ENCODE measurements at places on chromosomes 3 and 15.

DNA sequence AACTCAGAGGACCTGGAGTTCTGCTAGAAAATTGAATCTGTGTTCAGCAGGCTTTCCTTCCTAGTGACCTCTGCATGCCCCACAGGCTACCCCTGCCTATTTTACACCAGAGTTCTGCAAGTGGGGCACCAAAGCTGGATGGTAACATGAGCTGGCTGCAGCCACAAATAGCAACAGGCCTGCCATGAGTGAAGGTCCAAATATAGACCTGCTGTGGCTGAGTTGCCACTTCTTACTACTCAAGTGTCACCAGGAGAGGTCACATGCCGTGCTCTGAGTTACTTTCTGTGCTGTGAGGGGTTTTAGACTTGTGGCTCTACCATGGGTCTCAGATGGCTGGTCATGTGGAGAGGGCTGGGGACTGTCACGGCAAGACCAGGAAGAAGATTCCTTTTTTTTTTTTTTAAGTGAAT is at the start of gene FSD2:
TSS of gene FSD2 (minus strand) at position 76 of the 413 bp plus-strand sequence. CDS start 18,679 bp downstream, outside the sequence.
- no peak for DNase-seq

DNA sequence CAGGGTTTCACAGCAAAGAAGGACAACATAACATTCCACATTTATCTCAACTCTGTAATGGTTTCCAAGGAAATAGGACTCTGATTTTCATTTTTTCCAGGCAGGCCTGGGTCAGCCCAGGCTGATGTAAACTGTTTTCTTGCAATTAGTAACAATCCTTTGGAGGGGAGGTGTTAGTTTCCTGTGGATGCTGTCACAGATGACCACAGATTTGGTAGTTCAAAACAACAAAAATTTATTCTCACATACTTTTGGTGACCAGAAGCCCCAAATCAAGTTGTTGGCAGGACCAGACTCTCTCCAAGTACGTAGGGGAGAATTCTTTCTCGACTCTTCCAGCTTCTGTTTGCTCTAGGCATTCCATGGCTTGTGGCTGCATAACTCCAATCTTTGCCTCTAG is 88.0 kb downstream of the EDEM1 start:
- no peak for DNase-seq

DNA sequence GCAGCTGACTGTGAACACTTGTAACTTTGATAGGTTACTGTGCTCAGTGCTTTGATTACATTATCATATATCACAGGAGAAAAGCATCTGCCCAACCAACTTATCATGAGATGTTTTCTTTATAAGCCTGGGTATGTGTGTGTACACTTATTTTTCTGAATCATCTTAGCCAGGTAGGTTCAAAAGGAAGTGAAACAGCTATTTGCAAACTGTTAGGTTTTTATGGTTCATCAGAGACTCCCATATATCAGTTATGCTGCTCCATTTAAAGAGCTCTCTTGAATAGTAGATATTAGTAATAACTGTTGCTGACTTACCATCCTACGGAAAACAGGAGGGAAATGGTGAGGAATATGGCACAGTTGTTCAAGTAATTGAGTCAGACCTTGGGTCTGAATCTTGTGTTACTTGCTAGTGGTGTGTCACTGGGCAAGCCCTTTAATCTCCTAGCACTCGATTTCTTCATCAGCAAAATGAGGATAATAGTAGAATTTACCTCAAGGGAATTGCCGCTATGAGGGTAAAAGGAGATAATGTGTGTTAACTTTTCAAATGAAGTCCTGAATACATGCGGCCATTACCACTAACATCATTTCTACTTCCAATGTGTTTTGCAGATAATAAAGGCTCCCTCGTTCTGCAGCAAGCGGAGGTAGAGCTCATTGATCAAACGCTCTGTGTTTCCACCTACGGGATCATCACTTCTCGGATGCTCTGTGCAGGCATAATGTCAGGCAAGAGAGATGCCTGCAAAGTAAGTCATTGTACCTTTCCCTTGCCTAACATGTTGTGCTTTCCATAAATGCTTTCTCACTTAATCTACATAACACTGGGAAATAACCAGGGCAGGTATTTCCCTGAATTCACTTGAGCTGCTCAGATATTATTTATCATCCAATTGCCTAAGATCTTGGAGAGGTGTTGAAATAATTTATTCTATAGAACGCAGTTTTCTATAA is 7.8 kb upstream of the C3orf52 start:
- no peak for DNase-seq

GRCh38 chr3:101671014-101671413 is 5.9 kb downstream of the ZBTB11 start:
- no peak for DNase-seq

GRCh38 chr3:108320746-108321350 is 24.5 kb downstream of the HHLA2 start:
- no peak for DNase-seq

DNA sequence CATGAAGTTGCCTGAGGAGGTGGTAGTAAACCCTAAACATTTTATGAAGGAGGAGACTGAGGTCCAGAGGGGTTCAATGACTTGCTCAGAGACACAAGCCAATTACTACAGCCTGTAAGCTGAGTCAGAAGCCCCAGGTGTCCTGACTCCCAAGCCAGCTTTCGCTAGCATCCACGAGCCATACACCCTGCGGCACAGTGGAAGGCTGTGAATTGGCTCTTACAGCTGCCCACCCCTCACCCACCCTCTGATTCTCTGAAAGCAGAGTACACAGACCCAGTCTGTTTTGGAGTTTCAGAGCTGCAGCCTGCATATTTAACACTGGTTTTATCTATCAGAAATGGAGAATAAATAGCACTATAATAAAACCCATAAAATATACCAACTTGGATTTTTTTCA is 253.4 kb downstream of the IGSF11 start:
- no peak for DNase-seq

DNA sequence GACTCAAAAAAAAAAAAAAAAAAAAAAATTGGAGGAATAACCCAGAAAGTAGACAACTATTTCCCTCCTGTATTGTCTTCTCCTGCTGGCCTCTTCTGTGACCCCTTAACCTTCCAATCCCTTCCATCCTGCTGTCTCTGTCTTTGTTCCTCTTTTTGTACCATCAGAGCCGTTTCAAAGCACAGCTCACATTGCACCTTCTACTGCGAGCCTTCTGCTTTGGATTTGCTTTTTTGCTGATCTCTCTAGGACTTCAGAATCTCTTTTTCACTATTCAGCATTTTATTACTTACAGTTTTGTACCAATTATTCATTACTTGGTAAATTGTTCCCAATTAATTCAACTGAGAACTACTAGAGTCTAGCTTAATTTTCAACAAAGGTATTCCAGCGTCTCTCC is 284.0 kb upstream of the TBL1XR1 start:
- no peak for DNase-seq

DNA sequence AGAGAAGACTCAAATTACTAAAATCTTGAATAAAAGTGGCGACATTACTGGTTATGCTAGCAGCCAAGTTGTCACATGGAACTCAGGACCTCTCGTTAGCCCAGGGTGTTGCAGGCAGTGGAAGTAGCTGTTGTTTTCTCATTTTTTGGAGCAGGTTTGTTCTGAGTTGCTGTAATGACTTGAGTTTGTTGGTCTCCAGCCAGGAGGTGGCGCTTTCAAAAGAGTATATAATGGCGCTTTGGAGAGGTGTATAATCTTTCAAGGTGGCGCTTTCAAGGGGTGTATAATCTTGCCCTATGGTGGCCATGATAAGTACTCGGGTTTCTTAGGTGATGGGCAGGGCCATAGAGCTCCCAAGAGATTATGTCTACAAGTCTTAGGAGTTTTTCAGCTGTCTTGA is 632.7 kb downstream of the NTRK3 start:
- no peak for DNase-seq

DNA sequence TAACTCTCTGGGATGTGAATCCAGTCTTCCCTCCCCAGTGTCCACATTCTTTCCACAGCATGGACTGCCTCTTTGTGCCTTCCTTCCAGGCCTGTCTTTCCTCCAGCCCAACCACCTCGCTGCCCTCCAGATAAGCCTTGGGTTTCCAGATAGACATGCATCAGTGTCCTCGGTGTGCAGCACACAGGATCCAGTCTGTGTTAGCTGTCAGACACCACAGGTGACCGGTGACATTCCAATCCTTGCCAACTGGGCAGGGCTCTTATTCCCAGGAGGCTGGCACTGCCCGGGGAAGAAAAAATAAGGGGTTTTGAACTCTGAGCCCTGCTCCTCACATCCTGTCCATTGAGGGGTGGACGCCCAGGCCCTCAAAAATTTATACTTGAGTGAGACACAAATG is 6.0 kb upstream of the SLC6A1 start:
- DNase-seq = no peak

- no peak for DNase-seq
These were observed 4.6 kb downstream of the TPRA1 start for GRCh38 chr3:127585813-127586413.

DNA sequence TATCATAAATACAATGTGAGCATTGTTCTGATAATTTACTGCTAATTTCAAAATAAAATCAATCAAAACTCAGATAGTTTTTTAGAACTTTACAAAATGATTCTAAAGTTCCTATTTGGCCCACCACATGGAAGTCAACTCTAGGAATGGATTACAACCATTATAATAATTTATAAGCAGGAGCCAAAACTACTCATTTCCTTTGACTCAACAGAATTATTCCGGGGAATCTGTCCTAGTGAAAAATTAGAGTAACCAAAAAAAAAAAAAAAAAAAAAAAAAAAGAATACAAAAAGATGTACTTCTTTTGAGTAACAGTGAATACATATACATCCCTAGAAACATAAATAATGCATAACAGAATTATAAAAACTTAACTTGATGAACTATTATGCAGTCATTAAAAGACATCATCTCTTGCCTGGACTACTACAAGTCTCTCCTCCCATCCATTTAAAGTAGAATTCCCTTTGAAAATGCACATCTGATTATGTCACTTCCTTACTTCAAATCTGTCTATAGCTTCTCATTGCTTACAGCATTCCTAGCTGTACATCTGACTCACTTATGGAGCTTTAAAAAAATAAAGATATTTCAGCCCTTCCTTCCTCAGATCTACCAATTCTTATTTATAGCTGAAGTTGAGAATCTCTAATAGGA is 43.4 kb downstream of the HDGFL3 start:
- DNase-seq = no peak

- no peak for DNase-seq
These were observed 305.7 kb downstream of the RPLP1 start for GRCh38 chr15:69758291-69758771.

DNA sequence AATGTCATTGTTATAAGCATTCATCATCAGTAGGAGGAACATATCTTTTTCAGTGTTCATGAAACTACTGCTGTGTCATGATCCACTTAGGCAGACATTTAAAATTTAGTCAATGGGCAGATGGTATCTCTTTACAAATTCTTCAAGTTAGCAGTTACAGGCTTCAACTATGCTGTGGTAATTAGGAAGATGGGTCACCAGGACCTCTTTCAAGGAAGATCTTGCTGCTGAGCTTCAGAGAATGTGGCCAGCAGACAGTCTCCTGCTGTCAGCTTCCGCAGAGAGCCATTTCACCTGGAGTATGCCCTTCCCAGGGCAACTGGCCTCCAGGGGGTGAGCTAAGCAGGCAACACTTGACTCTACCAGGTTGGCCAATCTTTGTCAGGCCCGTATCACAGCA is 19.4 kb downstream of the IFT57 start:
- no peak for DNase-seq

DNA sequence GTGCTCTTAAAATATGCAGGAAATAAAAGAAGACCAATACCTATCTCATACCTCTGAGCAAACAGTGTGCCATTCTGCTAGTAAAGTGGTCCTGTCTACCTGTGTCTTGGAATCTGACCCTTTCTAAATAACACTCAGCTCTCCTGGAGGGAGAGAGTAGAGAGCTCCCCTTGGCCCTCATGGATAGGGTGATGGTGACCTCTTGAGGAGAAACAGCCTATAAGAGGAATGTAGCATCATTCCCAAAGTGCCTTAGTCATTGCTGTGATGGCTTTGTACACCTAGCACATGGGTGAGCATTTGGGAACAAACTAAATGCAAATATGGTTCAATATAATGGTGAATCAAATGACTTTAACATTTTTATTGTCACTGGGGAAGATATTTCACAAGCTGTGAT is 10.0 kb downstream of the SNTN start:
- no peak for DNase-seq

DNA sequence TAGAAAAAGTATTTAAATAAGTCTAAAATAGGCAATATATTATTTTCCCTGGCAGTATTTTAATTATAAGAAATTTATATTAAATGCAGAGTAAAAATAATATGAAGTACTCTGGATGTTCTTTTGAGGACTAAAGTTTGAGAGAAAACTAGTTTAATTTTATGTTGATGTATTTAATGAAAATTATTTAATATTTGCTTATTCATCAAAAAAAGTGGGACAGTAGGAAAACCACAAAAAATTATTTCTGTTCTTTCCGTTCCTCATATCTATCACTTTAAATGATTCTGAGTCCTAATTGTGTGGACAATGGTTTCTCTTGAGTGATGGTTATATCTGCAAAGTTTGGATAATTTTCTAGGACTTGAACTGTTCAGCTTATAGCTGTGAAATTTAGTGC is 147.2 kb upstream of the TNIK start:
- DNase-seq = no peak

GRCh38 chr3:103873897-103874545 is 1439.2 kb downstream of the ZPLD1 start:
- DNase-seq = no peak

DNA sequence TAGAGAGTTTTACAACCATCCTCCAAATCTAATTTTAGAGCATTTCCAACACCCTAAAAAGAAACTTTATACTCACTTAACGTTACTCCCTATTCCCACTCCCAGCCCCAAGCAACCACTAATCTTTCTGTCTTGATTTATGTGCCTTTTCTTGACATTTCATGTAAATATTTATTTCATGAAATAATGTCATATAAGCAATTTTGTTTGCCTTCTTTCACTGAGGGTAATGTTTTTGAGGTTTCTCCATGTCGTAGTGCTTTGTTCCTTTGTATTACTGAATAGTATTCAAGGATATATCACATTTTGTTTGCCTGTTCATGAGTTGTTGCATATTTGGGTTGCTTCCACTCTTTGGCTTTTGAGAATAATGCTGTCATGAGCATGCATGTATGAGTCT is 155.4 kb upstream of the PLAAT1 start:
- DNase-seq = no peak

- no peak for DNase-seq
These were observed 47.1 kb upstream of the MECOM start for GRCh38 chr3:169710619-169711018.

GRCh38 chr3:100463002-100463401 is 29.4 kb upstream of the TMEM45A start:
- no peak for DNase-seq

DNA sequence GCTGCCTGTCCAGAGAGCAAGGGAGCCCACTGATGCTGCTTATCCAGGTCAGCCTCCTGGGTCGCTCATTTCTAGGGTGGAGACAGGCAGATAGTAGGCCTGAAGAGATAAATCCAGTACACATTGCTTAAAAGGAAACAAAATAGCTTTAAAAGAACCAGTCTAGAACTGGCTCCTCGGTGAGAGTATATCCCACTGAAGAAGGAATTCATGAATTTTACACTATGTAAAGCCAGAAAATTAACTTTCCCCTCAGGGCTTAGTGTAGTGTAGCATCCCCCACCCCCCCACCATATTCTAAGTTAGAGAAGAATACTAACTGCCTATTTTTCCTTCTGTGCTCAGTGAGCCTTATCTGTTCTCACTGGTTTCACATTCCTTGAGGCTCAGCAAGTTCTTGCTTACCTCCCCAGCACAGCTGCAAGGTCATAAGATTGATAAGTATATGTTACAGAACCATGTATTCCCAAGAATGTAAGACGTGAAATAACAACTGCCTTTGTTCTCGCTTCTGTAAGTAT is 30.5 kb upstream of the NOX5 start:
- DNase-seq = no peak
